ENCODE measurements at places on chromosomes 12 and 14.

GRCh38 chr14:76947838-76948184 lies 80.7 kb downstream of the IRF2BPL start:
- DNase-seq = no peak

- DNase-seq = no peak
Observed at GRCh38 chr12:52636592-52637258, 15.3 kb downstream of the KRT2 start.

DNA sequence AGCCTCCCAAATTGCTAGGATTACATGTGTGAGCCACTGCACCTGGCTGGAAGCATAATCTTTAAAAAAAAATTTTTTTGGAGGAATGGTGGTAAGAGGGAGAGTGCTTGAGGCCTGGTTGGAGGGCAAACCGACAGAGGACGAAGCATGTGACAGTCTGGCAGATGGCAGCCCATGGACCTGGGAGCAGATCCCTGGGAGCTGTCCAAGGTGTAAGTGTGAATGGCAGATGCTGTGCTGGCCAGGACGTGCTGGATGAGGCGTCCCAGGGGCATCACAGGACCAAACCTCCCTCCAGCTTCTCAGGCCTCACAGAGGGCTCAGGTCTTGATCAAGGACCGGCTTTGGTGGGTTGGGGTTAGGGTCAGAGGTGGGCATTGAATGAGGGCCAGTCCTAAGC lies 128.4 kb upstream of the NCOR2 start:
- no peak for DNase-seq

GRCh38 chr12:12327802-12328201 lies 22.2 kb downstream of the MANSC1 start:
- DNase-seq = peak; percentile 73

GRCh38 chr12:131223791-131224225 lies 270.1 kb downstream of the ADGRD1 start:
- DNase-seq = no peak

GRCh38 chr14:25010471-25010870 lies 39.5 kb downstream of the STXBP6 start:
- no peak for DNase-seq

Measured in mesenchymal stem cell (in vitro differentiated cells and primary cell).